ENCODE measurements at places on chromosomes 12 and 14.

- DNase-seq, result no peak
- H3K36me3 ChIP-seq, result no peaks in the 10 kb centered on the region
- H3K27me3 ChIP-seq, result no peaks in the 10 kb centered on the region
- H3K27ac ChIP-seq, result no peak overlapping the region
Observed at GRCh38 chr12:114266536-114266935, 139.4 kb downstream of the TBX5 start.

DNA sequence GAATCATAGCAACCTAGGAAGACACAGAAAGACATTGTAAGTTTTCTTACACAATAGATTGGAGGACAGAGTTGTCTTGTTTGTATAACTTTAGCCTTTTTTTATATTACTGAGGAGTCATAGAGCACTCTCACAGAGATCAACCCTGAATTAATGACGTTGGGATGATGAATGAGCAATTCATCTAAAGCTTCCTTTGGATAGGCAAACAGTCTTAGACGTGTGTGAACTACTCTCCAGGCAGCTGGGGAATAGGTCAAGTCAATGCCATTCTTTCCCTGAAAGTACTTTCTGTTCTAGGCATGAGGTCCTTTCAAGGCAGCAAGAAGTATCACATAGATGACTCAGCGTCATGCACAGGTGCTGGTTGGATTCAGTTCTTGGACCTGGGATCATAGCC, 369.1 kb upstream of the NOVA1 start:
- no peaks in the 10 kb centered on the region for H3K36me3 ChIP-seq
- H3K4me3 ChIP-seq, result no peak overlapping the region
- no peaks in the 10 kb centered on the region for H3K4me1 ChIP-seq
- no peaks in the 10 kb centered on the region for H3K27me3 ChIP-seq
- no peak for DNase-seq
- no peak overlapping the region for H3K27ac ChIP-seq

DNA sequence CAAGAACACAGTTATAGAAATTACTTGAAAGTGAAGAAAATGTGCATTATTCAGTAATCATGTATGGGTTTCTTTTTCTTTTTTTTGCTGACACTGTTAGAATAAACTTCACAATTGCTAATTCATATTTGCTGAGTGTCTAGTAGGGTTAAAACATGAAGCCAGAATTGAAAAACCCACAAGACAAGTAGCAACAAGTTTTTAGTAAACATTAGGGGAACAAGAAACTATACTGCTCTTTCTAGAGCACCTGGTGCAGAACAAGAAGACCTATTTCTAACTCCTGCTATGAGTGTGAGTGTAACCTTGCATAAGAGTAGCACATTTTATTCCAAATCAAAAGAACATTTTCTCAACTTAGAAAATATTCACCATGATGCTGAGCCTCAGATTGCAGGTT, 83.2 kb downstream of the ITPR2 start:
- no peak overlapping the region for H3K27ac ChIP-seq
- H3K4me3 ChIP-seq, result no peak overlapping the region
- H3K27me3 ChIP-seq, result no peaks in the 10 kb centered on the region

DNA sequence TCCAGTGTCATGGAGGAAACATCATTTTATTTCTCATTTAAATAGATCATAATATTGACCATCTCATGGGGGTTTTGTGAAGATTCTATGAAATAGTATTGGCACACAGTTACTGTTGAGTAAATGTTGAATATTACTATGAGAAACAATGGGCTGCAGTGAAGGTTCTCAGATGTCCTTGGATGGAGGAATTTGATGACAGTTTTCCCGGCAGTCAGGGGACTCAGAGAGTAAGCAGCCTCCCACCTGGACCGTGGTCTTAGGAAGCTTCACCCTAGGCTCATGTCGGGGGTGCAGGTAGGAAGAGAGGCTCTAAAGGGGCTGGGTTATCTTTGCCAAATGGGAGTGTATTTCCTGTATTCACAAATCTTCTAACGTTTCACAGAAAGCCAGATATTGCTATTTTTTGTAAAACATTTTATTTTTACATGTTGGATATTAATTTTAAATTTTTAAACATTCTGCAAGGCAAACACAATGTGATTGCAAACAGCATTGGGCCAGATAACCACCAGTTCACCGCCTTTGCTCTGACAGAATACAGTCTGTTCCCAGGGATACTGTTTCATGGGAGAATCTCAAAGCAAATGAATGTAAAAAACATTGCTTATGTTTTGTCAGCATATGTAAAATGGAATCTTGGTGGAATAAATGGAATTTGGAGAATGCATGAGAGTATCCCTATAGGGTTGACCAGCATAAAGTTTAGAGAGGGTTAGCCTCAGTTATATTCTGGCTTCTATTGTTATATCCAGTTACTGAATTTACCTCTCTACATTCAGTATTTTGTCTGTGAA, 380.8 kb upstream of the TMEM132C start:
- no peak overlapping the region for H3K4me3 ChIP-seq
- no peaks in the 10 kb centered on the region for H3K4me1 ChIP-seq
- no peaks in the 10 kb centered on the region for H3K27me3 ChIP-seq
- no peaks in the 10 kb centered on the region for H3K36me3 ChIP-seq

GRCh38 chr14:44463356-44464004, 43.6 kb downstream of the FSCB start:
- H3K27me3 ChIP-seq, result no peaks in the 10 kb centered on the region
- no peak overlapping the region for H3K27ac ChIP-seq
- no peak for DNase-seq
- no peaks in the 10 kb centered on the region for H3K4me1 ChIP-seq
- no peaks in the 10 kb centered on the region for H3K36me3 ChIP-seq
- no peak overlapping the region for H3K4me3 ChIP-seq

GRCh38 chr12:132287391-132288238, 41.8 kb downstream of the GALNT9 start:
- no peak overlapping the region for H3K4me3 ChIP-seq
- H3K27me3 ChIP-seq, result peaks cover 8% of the 10 kb centered on the region
- DNase-seq, result no peak
- H3K4me1 ChIP-seq, result peaks cover 5% of the 10 kb centered on the region
- H3K36me3 ChIP-seq, result peaks cover 5% of the 10 kb centered on the region

DNA sequence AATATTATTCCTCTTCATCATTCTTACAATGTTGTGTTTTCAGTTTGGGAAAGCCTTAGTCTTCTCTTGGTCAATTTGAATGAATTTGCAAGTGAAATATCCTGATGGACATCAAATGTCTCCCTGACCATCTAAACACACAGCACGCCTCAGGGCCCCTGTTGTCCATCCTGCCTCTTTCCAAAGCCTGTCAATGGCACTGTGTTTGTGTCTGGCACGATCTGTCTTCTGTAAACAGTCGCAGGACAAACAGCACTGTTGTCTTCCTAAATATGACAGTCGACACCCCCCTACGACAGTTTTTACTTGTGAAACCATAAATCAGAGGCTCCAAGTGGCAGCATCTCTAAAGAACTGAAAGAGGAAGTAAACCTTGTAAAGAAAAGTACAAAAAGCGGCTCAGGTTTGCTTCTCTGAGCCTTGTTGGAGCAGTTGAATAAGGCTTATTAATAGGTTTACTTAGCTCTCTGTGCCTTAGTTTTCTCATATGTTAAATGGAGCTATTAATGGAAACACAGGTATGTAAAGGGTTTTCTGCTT, 285.8 kb downstream of the NRXN3 start:
- H3K27me3 ChIP-seq, result no peaks in the 10 kb centered on the region
- no peak overlapping the region for H3K4me3 ChIP-seq
- no peak overlapping the region for H3K27ac ChIP-seq
- DNase-seq, result no peak

GRCh38 chr12:84712747-84713146, 199.9 kb downstream of the SLC6A15 start:
- no peak for DNase-seq
- no peaks in the 10 kb centered on the region for H3K36me3 ChIP-seq
- H3K27ac ChIP-seq, result no peak overlapping the region
- no peaks in the 10 kb centered on the region for H3K27me3 ChIP-seq

- H3K27ac ChIP-seq, result no peak overlapping the region
- DNase-seq, result no peak
- no peaks in the 10 kb centered on the region for H3K27me3 ChIP-seq
- no peaks in the 10 kb centered on the region for H3K4me1 ChIP-seq
- no peaks in the 10 kb centered on the region for H3K36me3 ChIP-seq
- no peak overlapping the region for H3K4me3 ChIP-seq
Observed at GRCh38 chr12:41548926-41549325, 360.8 kb downstream of the PDZRN4 start.

GRCh38 chr14:104753528-104754212, 723 bp downstream of the SIVA1 start:
- DNase-seq, result no peak
- peak overlapping the region; percentile 88 for H3K4me3 ChIP-seq
- peaks cover 39% of the 10 kb centered on the region for H3K36me3 ChIP-seq
- H3K27me3 ChIP-seq, result no peaks in the 10 kb centered on the region
- peak overlapping the region; percentile 96 for H3K27ac ChIP-seq

GRCh38 chr14:46048127-46048526, 603.5 kb downstream of the RPL10L start:
- no peaks in the 10 kb centered on the region for H3K27me3 ChIP-seq
- peaks cover 4% of the 10 kb centered on the region for H3K36me3 ChIP-seq
- no peak for DNase-seq
- H3K27ac ChIP-seq, result no peak overlapping the region

DNA sequence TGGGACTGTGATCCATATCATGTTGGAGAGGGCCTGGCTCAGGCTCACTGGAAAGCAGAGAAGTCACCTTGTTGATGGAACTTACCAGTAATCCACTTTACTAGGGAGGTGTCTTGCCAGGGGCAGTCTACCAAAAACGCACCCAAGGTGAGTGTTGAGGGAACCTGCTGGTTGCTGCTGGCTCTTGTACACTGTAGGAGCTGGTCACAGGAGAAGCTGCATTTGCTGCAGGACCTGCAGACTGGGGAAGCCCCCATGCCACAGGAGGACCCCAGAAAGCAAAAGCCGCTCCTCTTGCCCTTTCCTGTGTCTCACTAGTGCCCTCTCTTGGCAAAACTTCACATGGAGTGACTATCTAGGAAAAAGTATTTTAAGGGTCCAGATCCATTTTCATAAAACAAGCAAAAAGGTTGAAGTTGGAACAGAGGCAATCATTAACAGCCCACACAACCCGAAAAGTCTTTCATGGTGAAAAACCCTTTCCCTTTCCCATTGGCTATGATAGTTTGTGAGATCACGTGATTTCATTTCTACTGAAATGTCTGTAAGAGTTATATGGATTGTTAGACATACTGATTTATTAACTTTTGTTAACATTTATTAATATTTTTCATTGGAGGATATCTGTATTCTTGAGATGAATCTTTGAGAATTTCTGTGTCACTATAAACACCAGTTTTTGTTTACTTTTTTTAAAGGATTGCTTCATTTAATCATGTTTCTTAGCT, 59.2 kb downstream of the RASSF8 start:
- no peaks in the 10 kb centered on the region for H3K36me3 ChIP-seq
- H3K4me3 ChIP-seq, result no peak overlapping the region
- H3K4me1 ChIP-seq, result no peaks in the 10 kb centered on the region
- DNase-seq, result no peak
- H3K27ac ChIP-seq, result no peak overlapping the region
